Muscle of arm (tissue), 14 donors: ENCODE measurements at places on chromosomes 3 and 15.

DNA sequence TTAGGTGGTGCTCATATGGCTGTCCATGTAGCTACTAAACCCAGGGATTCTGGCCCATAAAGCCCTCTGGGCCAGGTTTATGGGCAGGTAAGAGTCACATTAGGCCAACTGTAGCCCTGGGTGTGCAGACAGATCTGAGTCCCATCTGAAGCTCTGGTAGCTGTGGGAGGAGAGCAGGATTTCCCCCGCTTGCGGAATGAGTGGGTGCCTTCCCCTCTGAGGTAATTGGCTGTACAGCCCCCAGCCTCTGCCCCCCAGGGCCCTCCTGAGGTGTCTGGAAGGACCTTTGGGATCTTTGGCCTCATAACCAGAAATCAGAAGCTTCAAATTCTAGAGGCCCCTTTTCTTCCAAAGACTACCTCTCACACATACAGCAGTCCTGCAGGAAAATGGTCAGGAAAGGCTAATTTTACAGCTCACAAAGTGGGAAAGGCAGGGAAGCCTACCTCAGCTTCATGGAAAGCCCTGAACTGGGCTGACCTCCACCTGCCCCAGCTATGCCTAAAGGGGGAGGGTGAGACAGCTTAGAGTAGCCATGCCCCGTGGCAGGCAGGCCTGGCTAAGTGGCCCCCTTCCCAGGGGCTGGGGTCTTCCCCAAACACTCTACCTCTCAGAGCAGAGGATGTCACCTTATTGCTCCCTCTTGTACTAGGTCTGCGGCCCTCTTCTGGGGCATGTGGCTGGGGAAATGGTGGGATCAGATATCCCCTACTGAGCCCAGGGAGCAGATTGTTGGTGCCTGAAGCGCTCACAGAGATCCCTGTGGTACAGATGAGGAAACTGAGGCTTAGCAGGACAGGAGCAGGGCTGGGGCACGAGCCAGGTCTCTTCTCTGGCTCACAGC, 16.8 kb downstream of the HEMK1 start:
- DNase-seq, result no peak

GRCh38 chr3:67000009-67000408, 1.9 kb downstream of the KBTBD8 start:
- DNase-seq, result no peak

DNA sequence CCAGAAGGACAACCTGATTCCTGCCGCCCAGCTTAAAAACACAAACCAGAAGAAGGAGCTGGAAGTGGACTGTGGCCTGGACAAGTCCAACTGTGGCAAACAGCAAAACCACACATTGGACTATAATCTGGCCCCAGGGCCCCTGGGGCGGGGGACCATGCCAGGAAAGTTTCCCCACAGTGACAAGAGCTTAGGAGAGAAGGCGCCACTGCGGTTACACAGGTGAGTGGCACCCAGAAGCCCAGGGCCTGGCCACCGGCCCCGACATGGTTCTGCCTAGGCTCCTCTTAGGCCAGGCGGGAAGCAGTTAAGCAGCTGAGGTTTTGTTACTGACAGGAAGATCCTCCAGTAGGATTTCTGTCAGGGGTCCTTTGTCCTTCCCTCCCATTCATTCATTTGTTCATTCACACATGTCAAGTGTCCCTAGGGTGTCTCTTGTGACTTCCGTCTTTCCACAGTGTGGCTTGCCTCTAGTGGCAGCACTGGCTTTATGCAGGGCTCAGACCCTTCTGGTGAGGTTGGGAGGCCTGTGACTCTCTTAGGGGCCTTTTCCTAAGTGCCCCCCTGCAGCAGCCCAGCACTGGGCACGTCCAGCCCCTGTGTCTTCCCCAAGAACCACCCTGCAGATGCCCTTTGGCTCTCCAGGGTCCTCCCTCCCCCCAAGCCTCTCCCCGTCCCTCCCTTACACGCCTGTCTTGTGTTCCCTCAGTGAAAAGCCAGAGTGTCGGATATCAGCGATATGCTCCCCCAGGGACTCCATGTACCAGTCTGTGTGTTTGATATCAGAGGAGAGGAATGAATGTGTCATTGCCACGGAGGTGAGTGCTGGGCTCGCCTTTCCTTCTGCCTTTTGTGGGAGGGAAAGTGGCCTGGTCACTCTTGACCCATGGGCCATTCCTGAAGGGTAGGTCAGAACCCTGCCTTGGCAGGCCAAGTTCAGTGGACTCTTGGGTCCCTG, 7.8 kb downstream of the DLL4 start:
- no peak for DNase-seq

GRCh38 chr3:125236331-125236903, 23.9 kb upstream of the SLC12A8 start:
- no peak for DNase-seq

DNA sequence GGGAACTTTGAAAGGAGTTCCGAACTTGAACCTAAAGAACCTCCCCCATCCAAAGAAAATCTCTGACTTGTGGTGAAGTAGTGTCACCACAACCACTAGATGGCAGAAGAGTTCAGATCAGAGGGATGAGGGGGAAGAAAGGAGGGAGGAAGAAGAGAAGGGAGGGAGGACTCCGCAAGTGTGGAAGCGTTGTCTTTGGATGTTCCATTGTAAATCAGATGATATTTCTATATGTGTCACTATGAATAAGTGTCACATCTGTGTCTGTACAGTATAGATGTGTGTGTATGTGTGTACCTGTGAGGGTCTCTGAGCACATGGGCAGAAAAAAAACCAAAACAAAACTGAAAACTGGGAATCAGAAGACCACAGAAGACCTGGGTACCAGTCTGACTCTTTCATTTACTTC, 16.9 kb downstream of the SLC24A1 start:
- peak; percentile 75 for DNase-seq

DNA sequence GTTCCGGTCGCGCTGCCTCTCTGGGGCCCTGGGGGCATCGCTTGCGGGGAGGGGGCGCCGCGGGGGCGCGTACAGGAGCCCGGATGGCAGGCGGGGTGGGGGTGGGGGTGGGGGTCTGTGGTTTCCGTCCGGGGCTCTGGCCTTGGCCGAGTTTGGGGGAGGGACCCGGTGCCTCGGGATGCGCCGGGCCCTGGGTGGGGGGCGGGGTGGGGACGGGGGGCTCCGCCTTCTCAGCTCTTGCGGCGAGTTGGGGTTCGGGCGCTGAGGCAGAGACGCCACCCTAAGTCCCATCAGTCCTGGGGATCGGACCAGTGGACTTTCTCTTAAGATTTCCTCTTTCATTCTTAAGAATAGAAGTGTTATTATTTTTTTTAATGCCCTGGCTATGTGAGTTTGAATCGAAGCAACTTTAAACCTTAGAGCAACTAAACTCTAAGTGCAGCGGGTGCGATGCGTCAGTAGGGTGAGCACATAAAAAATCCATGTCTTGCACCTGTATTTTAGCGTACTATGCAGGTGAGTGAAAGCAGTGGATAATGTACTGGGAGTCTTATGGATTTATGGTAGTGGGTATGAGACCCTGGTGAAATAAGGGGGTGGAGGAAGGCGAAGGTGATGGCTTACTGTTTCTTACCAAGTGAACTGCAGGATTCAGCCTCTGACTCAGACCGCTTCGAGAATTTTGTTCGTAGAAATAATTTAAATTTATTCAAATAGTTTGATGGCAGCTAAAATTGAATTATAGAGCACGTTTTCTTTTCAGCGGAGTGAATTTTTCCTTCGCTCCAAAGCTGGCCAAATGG, 762 bp downstream of the CTNNB1 start:
- DNase-seq, result peak; percentile 45

GRCh38 chr3:195255571-195256501, 15.1 kb downstream of the XXYLT1 start:
- DNase-seq, result no peak

DNA sequence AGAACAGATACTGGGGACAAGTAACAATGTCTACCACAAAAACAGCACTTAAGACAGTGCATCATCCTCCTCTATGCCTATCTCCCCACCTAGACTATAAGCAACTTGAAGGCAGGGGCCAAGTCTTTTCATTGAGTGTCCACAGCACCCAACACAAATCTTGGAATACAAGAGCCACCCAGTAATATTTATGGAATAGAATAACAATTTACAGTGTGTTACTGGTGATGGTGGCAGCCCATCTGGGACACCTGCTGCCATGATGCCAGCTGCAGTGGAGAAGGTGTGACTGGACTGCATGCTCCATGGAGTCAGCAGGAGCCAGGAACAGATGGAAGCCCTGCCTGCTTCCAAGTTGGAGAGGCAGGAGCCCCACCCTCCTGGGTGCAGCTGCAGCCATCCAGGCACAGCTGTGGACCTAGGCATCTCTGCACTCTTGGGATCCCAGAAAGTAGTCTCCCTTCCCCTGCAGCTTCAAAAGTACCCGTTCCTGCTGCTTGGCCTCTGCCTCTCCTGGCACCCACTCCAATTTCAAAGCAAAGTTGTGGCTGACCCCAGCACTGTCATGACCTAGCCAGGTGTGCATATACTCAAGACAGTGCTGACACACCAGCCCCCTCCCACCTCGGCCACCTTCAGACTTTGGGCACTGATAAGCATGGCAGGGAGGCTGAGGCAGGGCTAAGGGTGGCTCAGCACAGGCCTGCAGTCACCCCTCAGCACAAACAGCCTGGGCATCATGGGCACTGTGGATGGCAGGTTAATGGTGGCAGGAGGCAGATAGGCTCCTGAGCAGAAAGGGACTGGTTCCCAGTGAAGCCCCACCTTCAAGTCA, 94.5 kb downstream of the TPRA1 start:
- no peak for DNase-seq

GRCh38 chr3:40086890-40087883, 222.3 kb upstream of the EIF1B start:
- DNase-seq, result no peak

- DNase-seq, result peak; percentile 33
Observed at GRCh38 chr15:73991260-73991659, 835 bp downstream of the STOML1 start.

DNA sequence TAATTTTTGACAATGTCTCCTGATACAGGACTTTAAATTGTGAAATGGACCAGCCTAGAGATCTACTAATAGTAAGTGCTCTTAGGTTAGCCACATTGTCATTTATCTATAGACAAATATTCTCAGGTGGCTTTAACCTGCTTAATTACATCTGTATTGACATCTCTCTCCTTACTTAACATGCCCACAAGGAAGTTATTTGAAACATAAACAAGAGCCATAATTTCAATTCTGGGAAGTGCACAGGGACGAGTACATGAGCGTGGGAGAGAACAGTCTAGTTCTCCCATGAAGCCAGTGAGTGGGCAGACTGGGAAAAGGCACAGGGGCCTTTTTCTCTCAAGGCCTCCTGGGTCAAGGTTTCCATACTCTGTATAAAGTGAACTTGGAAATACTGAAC, 54.2 kb downstream of the NEK10 start:
- no peak for DNase-seq

DNA sequence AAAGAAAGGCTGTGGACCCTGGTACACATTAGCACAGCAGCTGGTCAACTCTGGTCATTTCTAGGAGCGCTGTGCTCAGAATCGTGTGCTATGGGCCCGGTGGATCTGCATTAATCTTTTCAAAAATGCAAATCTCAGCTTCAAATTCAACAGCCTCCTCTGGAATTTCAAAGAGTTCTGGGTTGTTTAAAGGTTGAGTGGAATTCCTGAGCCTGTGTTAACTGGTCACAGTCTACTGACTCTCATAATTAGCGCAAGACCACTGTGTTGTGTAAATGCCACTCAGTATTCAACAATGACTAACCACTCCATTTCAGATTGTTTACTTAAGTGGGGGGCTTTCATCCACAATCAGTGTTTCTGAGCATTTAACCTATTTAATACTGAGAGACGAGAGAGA, 2.7 kb upstream of the ARNT2 start:
- DNase-seq, result no peak
